ENCODE measurements at places on chromosomes 2 and 18. TPM values are rescaled to one million over a fixed set of nuclear protein-coding genes. Genes with fewer than 3 reads are reported as not detected.

REG1B gene
- total RNA-seq, result not detected

BOLL gene
- total RNA-seq, result not detected

TEX44 gene
- total RNA-seq, result not detected

MC2R gene
- not detected for total RNA-seq

LYPD1 gene
- total RNA-seq, result 0.26 TPM

EIPR1 gene
- 22.6 TPM for total RNA-seq

CCL20 gene
- not detected for total RNA-seq

PSMA8 gene
- total RNA-seq, result not detected

MAPK4 gene
- not detected for total RNA-seq

MRPL30 gene
- total RNA-seq, result 17.5 TPM

HOXD13 gene
- total RNA-seq, result not detected

DLGAP1 gene
- 0.34 TPM for total RNA-seq

ALPG gene
- total RNA-seq, result not detected

TRIB2 gene
- total RNA-seq, result 12.3 TPM

KCNF1 gene
- under 0.01 TPM for total RNA-seq

TMEM178A gene
- total RNA-seq, result 0.69 TPM

LHCGR gene
- total RNA-seq, result not detected

PUS10 gene
- 5.2 TPM for total RNA-seq

RTKN gene
- 18.1 TPM for total RNA-seq

SCN7A gene
- total RNA-seq, result 14.3 TPM

PREPL gene
- 31.2 TPM for total RNA-seq

AQP12B gene
- not detected for total RNA-seq

CCDC74A gene
- 9.3 TPM for total RNA-seq

GKN2 gene
- total RNA-seq, result not detected

TRIM43 gene
- not detected for total RNA-seq

SOWAHC gene
- total RNA-seq, result 7.7 TPM

MBD2 gene
- 112 TPM for total RNA-seq

CCDC74B gene
- 10.6 TPM for total RNA-seq

RIT2 gene
- total RNA-seq, result not detected

SPR gene
- 27.9 TPM for total RNA-seq

ZSWIM2 gene
- not detected for total RNA-seq

CRYBA2 gene
- total RNA-seq, result not detected

CXCR1 gene
- total RNA-seq, result not detected

DNPEP gene
- total RNA-seq, result 78.2 TPM

CTIF gene
- total RNA-seq, result 18.4 TPM

RAB6C gene
- not detected for total RNA-seq

CAMKMT gene
- total RNA-seq, result 8.2 TPM

NLRC4 gene
- not detected for total RNA-seq

MEP1B gene
- not detected for total RNA-seq

TRIM54 gene
- 0.09 TPM for total RNA-seq

PLGLB1 gene
- 0.32 TPM for total RNA-seq

PDE11A gene
- 0.09 TPM for total RNA-seq

RASGRP3 gene
- 0.63 TPM for total RNA-seq

TAF4B gene
- total RNA-seq, result 1.8 TPM

ACVR2A gene
- 29.6 TPM for total RNA-seq

OBSL1 gene
- total RNA-seq, result 54.0 TPM

ALPI gene
- not detected for total RNA-seq

SERPINB13 gene
- total RNA-seq, result not detected

GAREM2 gene
- total RNA-seq, result 0.47 TPM

BMP10 gene
- not detected for total RNA-seq

CD302 gene
- total RNA-seq, result 3.9 TPM

TGFBRAP1 gene
- 11.4 TPM for total RNA-seq
